KG1 (cell line): ENCODE measurements at places on chromosomes 3 and 15.

- peak; percentile 90 for DNase-seq
These were observed 31.5 kb upstream of the AP4E1 start for GRCh38 chr15:50876989-50877360.

DNA sequence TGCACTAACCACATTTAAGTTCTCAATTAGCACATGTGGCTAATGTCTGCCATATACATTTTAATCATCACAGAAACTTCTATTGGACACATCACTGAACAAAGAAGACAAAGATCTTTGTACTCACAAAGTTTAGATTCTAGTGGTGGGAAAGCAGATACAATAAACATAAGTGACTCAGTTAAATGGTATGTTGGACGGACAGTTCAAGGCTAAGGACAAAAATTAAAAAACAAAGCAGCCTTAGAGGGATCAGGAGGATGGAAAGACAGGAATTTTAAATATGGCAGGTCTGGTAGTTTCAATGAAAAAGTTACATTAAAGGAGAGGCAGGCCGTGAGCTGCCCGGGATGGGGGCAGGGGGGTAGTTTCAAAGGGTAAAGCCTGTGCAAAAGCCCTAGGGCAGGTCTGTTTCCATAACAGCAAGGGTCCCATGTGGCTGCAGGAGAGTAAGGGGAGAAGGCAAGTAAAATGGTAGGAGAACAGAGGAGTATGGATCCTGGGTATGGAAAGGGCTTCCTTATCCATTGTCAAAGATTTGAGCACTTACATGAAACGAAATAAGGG lies 220.7 kb downstream of the FHIT start:
- no peak for DNase-seq

DNA sequence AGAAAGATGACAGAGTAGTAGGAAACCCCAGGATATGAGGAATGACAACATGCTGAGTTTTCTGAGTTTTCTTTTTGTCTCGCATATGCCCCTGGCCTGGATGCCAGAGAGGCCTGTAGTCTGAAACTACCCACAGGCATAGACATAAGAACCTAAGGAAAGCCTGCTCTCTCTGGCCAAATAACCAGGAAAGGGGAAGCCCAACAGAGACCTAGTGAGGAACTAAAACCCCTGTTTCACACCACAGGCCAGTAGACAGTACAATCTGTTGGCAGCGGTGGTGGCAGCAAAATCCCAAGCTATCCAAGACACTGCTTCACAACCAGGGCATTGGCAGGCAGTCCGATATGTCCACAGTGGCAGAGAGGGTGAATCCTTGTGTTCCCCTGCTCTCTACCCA lies 55.0 kb upstream of the DCP1A start:
- no peak for DNase-seq

GRCh38 chr3:150105886-150106612 lies 135.4 kb upstream of the PFN2 start:
- no peak for DNase-seq

GRCh38 chr15:91271565-91272153 lies 171.6 kb downstream of the SV2B start:
- DNase-seq, result peak; percentile 46

DNA sequence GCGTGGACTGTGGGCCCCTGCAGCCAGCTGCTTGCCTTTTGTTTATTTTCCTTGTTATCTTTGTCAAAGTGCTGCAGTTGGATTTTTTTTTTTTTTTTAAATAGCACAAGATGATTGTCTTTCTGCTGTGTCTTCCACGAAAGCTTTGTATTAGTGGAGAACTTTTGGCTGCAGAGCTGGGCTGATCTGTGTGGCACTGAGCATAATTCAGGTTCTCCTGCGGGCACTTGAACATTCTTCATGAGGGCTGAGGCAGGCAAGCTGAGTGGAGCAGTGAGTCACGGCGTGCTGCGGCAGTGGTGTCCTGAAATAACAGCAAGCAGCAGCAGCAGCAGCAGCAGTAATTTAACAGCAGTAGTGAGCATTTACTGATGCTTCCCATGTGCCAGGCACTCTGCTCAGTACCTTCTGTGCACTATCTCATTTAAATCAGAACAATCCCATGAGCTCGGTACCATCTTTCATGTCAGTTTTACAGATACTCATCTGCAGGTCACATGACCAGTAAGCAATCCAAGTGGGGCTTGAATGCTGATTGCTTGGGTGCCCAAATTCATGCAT lies 45.8 kb downstream of the MITF start:
- no peak for DNase-seq

DNA sequence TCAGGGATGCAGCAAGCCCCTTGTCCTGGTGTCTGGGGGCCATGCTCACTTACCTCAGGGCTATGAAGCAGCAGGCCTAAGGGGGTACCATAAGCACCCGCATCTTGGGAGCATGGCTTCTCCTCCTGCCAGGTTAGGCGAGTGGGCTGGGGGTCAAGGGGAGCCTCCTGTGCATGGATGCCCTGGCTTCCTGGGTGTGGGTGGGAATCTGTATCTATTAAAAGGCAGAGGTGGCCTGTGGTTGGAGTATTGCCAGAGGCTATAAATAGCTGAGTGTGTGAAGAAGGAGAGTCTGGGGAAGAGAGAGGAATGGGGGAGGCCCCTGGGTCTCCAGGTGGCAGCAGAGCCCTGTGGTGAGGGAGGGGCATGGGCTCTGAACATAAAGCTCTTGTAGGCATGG lies 19.5 kb downstream of the ACVR2B start:
- DNase-seq, result no peak

GRCh38 chr3:42266085-42266484 lies at the start of gene CCK:
Gene CCK, minus strand, starts transcription at chr3:42266185. Its CDS starts 2,555 bp downstream, at chr3:42263630.
- no peak for DNase-seq

DNA sequence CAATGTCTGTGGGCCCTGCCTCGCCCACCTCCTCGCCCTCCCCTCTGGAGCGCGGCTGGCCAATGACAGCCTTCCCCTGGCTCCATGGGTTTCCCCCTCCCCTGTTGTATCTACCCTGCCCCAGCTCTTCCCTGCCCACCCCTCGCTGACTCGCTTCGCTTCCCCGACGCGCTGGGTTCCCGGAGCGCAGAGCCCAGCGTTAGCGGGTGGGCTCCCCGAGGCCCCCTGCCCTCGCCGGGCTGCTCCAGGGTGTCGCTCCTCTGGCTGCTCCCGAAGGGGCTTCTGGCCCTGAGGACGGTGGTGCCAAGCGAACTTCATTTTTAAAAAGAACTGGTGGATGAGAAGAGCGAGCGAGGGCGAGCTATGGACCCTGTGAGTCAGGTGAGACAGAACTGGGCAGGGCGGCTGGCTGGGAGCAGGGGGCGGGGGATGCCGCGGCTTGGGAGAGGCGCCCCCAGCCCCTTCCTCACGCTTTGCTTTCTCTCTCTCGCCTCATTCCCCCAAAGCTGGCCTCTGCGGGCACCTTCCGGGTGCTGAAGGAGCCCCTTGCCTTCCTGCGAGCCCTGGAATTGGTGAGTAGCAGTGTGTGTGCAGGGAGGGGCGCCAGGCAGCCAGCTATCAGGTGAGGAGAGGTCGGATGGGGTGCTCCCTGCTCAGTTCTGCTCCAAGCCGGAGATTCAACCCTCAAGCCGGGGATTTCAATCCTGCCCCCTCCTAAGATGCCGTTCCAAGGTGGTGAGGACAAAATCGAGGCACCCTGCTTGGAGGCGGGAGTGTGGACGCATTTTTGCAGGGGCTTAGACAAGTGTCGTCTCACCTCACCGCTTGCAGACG lies at the start of gene SYNPR:
Gene SYNPR, plus strand, starts transcription at position 138 of the 834 bp plus-strand sequence.
- DNase-seq, result no peak

DNA sequence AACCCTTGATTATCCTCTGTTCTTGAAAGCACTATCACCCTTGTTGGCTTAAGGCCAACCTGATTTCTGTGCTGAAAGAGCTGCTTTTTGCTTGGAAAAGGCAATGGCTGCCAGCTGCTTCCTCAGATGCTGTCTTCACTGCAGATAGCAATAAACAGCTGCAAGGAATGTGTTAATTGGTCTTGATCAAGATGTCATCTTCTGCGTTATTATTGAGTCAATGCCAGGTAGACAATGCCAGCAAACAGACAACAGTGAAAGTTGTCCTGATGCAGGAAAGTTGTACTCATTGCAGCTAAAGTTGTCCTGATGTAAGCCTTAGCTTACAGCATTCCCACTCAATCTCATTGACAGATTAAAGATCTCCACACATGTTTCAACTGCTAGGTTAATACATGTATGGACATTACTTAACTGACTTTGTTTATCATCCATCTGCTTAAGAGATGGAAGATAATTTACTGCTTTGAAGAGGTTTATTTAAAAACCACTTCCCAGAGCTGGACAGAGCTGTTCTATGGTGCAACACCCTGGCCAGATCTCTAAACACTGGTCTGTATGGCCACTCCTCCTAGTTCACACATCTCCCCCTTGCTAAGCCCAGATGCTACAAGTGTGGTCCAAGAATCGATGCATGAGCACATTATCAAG lies 251.0 kb upstream of the MCTP2 start:
- no peak for DNase-seq

DNA sequence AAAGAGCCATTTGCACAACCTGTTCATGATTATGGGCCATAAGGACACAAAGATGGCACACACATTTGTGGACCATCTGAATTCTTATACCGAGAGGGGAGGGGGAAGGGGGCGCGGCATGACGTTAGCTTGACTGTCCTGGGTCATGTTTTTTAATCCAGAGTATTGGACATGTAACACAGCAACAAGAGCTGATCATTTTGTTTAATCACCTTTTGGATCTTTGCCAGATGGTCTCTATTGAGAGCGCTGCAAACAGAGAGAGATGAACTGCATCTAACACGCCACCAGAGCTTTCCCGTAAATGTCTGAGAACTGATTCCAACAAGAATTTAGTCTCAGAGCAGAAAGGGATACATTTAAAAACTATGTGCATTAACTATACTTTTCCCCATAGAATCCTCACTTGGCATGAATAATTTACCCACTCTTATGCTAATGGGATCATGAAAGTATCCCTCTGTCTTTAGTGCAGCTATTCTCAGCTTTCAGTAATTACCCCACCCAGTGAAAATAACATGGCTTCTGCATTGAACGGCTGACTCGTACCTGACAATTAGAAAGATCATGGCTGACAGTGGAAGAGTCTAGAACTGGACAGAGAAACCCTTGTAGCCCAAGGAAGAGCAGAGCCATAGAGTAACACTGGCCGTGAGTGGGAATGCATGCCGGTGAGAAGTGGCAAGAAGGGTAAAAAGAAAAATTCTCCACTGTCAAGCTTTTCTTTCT lies 22.6 kb downstream of the MEIS2 start:
- no peak for DNase-seq
